ENCODE measurements at places on chromosomes 5 and 9.

- no peak for DNase-seq
Measured at GRCh38 chr5:71971862-71972261, 135.4 kb upstream of the MAP1B start.

DNA sequence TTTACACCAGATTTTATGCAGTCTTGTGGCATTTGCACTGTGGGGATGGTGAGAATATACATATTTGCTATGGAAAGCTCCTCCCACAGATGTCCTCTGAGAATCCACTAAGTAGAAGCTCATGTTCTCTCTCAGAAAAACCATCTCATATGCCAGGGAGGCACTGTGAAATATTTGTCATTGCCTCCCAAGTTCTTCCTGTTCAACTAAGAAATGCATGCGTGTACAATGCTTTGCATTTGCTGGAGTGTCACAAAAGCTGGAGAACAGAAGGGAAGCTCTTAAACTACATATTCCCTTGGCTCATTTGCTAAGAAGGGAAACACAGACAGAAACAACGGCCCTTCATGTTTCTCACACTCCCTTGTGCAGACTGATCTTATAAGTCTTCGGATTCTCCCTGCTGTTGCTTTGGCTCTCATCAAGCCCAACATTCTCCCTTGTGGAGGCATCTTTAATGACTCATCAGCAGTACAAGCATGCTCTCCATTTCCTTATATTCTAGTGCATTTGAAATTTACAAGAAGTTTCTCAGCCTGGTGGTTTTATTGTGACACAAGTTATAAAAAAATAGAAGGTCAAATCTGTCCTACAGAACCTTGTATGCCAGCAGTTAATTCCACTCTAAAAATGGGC is 220.6 kb downstream of the TRIM36 start:
- DNase-seq = no peak

- DNase-seq = no peak
Measured at GRCh38 chr9:15570769-15571168, 17.9 kb downstream of the CCDC171 start.

- no peak for DNase-seq
Measured at GRCh38 chr9:70668751-70669150, 254.3 kb upstream of the KLF9 start.

DNA sequence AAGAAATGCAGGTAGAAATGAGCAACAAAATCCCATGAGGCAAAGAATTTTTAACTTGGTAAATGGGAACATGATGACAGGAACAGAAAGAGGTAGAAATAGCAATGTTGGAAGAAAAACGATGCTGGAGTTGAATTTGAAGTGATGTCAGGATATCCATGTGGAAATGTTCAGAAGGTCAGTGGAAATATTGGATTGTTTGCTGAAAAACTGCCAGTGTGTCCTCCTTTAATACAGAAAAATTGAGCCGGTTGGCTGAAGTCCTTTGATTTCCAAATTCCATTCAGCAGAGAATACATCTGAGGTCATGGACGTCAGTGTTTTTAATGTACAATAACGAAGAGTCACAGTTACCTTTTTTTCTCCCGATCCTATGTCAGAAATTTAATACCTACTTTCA is 110.0 kb upstream of the DMAC1 start:
- DNase-seq = no peak

DNA sequence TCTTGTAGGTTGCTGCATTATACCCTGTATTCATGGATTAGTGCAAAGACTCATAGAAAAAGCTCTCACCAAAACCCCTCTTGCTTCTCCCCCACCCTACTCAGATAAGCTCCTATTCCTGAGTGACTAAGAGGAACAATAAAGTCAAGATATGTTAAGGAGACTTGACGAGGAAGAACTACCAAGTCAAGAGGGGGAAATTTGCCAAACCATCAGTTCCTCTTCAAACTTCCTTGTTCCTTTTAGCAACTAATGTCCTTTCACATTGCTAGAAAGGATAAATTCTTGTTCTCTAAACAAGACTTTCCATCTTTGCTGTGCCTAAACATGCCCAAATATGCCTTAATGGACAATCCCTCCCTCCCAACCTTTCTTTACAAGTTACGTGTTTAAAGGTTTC is 27.0 kb downstream of the CNOT8 start:
- DNase-seq = no peak

- DNase-seq = no peak
Measured at GRCh38 chr9:96331236-96331947, 29.4 kb upstream of the HSD17B3 start.

GRCh38 chr9:93149361-93149760 is 15.3 kb upstream of the NINJ1 start:
- DNase-seq = no peak

DNA sequence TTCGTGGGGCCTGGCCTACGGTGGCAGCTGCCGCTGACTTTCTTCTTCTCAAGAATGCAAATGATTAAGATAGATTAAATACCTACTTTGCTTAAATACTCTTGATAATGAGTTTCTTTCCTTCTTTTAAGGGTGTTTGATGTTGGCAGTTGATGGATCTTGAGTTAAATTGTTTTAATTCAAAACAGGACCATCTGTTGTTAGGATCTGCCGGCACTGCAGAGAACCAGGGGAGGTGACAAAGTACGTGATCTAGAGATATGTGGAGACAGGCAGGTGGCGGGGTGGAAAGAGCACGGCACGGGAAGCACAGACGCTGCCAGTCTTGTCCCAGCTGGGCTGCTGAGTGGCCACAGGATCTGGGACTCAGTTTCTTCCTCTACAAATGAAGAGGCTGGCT is 37.9 kb downstream of the MED27 start:
- no peak for DNase-seq

- DNase-seq = no peak
Measured at GRCh38 chr9:138103111-138103848, 225.7 kb downstream of the CACNA1B start.

DNA sequence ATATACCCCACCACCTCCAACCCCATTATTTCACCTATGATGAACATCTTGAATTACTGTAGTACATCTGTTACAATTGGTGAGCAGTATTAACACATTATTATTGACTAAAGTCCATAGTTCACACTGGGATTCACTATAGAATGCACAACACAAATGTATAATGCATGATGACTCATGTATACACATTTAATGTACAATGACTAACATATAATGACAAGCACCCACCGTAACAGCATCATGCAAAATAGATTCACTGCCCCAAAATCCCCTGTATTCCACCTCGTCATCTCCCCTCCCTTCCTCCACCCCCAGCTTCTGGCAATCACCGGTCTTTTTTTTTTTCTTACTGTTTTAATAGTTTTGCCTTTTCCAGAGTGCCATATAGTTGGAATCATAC is 47.1 kb upstream of the NEK6 start:
- peak; percentile 57 for DNase-seq

GRCh38 chr9:5518937-5519319 is 8.6 kb downstream of the PDCD1LG2 start:
- peak; percentile 69 for DNase-seq

DNA sequence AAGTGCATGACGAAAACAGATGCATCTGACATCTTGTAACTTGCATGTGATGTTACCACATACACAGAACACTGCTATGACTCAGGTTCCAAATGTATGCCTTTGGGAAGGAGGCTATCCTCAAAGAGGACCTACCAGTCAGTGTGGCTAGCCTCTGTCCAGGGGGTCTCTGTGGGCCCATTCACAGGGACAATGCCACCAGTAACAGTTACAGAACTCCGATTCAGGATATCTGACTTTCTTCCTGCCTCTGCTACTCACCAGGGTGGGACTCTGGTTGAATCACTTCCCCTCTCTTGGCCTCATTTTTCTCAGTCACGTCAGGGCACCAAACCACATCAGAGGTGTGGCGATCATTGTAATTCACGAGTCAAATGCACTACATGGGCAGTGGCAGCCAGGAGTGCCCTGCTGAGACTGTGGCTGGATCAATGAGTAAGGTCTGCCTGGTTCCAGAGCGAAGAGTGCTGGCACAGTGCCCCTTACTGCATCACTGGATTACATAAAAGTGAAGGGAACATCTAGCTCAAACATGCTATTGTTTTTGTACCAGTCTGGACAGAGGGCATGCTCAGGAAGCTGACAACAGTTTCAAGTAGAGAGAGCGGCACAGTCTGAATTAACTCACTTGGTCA is 13.2 kb downstream of the ATOX1 start:
- peak; percentile 37 for DNase-seq

DNA sequence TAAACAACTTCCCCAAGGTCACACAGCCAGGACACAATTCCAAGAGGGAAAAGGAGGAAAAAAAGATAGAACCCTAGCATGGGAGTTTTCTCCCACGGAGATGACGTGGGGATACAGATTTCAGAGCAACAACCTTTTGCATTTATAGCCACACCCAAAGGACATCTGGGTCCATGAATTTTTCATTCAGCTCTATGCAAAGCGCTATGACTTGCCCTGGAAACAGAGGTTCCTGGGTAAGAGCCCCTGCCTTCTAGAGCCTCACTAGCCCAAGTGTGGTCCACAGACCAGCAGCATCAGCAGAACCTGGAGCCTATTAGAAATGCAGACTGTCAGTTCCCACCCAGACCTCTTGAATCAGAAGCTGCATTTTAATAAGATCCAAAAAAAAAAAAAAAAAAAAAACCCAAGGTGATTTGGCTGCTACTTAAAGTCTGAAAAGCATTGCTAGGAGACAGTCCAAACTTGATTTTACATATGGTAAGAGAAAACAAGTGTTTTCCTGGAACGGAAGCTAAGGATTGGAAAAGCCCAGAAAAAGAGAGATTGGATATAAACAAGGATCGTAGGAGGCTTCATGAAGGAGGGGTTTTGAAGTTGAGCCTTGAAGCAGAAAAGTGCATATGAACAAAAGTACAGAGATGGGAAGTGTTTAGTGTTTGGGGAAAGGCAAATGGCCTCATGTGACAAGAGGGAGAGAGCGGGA is 17.6 kb upstream of the ADAM19 start:
- no peak for DNase-seq

DNA sequence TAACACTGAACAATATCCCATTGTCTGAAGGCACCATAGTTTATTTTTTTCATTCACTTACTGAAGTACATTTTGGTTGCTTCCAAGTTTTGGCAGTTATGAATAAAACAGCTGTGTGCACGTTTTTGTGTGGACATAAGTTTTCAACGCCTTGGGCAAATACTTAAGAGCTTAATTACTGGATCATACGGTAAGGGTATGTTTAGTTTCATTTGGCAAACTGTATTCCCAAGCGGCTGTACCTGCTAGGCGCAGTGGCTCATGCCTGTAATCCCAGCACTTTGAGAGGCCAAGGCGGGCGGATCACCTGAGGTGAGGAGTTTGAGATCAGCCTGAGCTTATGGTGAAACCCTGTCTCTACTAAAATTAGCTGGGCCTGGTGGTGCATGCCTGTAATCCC is 63.7 kb upstream of the FAM120A start:
- no peak for DNase-seq

DNA sequence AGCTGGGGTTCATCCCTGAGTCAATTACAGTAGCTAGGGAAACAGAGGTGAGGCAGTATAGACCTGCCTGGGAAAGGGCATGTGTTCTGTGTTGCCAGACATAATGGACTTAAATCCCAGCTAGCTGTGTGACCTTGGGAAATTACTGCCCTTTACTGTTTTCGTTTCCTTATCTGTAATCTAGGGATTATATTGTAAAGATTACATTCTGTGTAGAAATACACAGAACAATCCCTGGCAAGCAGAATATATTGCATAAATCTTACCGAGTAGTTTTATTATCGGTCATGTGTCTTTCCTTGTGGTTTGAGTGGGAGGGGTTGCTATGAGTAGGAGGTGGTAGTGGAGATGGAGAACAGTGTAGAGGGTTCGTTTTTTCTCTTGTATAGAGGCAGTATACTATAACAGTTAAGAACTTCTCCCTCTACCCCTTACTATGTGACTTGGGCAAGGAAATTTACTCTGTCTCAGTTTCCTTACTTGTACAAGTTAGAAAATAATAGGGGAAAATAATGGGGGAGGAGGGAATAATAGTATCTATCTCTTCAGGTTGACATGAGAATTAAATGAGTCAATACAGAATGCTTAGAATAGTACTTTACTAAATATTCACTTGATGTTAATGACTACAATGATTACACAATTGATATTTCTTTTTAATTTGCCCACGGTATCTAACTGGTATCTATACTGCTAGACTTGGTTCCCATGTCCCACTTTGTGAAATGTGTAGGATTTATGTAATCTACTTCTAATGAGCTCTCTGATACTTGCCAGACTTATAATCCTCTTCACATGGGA is 7.1 kb upstream of the DMXL1 start:
- DNase-seq = no peak

DNA sequence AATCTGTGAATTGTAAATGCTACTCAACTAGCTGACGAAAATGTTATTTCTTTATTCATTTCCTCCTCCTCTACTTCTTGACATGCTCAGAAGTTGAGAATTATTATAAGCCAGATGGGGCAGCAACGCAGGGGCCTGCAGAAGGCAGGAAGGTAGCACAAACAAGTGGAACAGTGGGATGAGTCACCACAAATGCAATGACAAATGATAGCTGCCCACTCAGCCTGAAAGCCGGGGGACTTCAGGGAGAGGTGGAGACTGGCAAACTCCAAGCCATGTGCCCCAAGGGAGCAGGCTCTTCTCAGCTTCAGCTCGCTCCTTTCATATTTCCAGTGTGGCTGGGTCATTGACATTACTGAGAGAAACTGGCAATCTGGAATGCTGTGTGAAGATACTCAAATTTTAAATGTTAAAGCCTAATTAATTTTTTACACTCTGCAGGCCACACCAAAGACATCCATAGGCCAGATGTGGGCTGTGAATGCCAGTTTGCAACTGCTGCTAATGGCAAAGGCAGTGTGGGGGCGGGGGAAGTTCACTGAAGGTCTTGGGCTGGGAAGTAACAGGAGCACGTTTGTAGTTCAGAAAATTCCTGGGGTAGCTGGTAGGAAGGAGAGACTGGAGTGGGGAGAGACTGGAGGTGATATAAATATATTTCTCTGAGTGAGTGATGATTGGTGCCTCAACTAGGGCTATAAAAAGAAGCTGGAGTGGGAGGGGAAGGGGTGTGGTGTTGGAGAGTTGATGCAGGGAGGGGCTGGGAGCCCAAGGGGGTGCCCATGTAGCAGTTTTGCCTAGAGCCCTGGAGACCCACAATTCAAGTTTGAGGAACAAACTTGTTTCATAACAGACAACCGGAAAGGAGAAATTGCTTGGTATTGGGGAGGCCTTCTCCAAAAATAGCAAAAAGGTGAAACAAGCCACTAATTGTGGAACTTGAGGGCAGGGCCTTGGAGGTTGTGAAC is 20.8 kb upstream of the ADRB2 start:
- DNase-seq = peak; percentile 61

GRCh38 chr5:119897537-119898370 is 268.4 kb downstream of the FAM170A start:
- no peak for DNase-seq

- no peak for DNase-seq
Measured at GRCh38 chr5:180466316-180466715, 27.9 kb upstream of the CNOT6 start.

DNA sequence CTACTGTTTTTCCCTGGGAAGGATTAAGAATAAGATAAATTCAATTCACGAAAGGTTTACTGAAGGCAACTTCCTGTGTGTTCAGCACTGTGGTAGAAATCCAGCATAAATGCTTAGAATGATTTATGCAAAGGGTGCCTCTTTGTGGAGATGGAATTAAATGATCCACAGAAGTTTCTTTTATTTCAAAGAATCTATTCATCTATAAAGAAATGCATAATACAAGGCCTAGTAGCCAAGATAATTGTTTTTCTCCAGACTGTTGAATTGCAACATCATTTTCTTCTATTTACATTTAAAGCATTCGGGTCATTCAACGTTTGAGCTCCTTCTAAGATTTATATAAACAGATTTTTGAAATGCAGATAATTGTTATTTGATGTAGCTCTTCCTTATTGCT is 138.8 kb upstream of the NFIL3 start:
- no peak for DNase-seq
